ENCODE measurements at places on chromosomes 12 and 14.

DNA sequence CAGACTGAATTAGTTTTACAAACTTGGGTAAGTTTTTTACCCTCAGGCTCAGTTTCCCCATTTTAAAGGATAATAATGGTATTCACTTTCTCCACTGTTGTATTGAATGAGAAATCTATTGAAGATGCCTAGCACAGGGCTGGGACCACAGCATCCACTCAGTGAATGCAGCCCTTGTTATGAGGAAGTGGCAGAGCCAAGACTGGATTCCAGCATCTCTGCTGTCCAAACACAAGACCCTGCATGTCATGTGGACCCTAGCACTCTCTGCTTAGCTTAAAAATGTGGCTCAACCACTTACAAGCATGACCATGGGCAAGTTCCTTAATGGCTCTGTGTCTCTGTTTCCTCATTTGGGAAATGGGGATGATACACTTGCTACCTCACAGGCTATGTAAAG, 24.1 kb upstream of the TRIM9 start:
- DNase-seq: no peak

DNA sequence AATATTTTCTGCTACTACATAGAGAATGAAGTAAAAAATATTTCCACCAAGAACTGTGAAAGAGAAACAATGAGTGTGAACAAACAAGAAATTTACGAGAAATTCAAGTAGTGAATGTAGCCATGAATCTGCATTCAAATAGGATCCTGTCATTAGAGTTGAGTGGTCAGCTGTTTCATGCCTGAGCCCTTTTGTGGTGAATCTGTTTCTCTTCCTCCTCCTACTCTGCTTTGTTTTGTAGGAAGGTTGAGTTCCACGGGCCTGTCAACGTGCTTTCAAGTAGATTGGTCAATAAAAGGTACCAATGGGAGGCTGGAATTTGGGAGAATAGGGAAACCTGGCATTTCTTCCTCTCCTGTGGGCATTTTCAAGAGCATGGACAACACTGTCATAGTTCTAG, 1749.6 kb upstream of the FLRT2 start:
- DNase-seq: no peak

- DNase-seq: no peak
These were observed 142.8 kb downstream of the TTC8 start for GRCh38 chr14:88967299-88967698.

DNA sequence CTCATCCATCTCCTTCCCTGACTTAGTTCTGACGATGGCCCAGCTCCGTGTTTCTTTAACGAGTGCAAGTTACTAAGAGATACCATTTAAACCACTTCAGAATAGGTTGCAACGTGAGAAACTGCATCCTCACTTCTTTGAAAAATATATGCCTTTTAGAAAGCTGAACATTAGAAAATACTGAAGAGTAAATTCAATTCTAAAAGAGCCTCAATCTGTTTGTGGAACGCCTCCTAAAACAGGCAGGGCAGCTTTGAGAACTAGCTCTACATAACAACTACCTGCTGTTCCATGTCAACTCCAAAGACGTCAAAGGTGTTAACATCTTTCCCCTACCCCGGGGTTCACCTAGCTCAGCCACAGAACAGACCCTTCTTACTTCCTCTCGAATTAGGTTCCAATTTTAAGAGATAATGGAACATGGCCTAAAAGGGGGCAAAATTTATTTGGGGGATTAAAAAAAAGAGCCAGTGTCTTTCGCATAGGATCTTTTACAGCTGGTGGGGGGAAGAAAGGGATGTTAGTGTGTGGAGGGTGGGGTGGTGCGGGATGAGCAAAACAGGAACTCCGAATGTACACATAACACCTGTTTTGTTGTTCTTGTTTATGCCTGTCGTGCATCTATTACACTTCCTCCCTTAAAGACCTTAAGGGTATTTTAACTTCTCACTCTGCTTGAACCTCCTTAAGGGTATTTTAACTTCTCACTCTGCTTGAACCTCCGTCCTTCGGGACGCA, 3.3 kb downstream of the BHLHE41 start:
- no peak for DNase-seq

GRCh38 chr12:92408072-92408900, 262.6 kb upstream of the BTG1 start:
- DNase-seq: no peak

GRCh38 chr12:4615667-4616066, 33.2 kb downstream of the AKAP3 start:
- DNase-seq: no peak

DNA sequence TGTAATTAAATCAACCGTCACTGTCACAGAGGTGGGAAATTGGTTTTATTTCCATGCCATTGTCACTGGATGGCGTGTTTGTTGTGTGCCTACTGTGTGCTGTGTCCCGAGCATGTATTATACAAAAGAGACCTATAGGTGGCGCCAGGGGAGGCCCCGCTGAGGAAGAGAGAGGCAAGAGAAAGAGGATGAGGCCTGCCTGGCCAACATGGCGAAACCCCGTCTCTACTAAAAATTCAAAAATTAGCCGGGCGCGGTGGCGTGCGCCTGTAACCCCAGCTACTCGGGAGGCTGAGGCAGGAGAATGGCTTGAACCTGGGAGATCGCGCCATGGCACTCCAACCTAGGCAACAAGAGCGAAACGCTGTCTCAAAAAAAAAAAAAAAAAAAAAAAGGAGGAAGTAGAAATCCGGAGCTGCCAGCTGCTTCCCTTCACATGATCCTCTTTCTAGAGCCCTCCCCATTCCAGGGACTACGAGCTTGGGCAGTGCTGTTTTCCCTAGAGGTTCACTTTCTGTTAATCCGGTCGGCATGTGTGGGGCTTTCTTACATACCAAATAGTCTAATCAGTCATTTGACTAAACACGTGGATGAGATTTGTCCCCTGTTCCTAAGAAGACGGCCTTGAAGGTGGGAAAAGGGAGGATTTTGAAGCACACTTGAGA, 6.4 kb upstream of the CCDC175 start:
- DNase-seq: no peak

GRCh38 chr12:88909510-88909909, 329.2 kb upstream of the KITLG start:
- DNase-seq: no peak

DNA sequence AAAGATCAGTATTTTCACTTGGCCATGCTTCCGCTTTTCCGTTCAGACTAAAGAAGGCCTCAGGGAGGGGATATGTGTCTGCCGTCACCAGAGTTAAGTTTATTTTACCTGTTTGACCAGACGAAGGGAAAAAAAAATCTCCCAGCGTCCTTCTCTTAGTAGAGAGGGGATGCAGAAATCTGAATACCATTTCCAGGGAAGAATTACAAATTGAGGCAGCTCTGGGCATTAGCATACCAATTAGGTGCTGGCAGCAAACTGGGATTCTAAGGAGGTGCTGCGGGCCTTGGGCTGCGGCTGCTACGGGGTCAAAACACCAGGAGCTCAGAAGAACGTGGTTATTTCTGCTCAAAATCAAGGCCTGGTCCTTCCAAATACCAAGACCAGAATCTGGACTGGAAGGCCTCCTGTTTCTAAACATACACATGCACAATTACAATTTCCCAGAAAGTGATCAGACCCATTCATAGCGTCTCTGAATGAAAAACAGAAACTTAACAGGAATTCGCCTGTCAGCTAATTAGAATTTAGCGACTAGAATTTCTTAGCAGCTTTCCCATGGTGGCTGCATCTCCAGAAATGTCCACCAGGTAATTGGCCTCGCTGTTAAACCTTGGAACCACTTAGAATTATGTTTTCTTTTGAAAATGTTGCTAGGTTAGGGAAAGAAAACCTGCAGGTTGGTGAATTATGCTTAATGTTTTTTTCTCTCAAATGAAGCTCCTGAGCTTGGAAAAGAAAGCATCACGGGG, 617.0 kb downstream of the VRK1 start:
- DNase-seq: no peak

DNA sequence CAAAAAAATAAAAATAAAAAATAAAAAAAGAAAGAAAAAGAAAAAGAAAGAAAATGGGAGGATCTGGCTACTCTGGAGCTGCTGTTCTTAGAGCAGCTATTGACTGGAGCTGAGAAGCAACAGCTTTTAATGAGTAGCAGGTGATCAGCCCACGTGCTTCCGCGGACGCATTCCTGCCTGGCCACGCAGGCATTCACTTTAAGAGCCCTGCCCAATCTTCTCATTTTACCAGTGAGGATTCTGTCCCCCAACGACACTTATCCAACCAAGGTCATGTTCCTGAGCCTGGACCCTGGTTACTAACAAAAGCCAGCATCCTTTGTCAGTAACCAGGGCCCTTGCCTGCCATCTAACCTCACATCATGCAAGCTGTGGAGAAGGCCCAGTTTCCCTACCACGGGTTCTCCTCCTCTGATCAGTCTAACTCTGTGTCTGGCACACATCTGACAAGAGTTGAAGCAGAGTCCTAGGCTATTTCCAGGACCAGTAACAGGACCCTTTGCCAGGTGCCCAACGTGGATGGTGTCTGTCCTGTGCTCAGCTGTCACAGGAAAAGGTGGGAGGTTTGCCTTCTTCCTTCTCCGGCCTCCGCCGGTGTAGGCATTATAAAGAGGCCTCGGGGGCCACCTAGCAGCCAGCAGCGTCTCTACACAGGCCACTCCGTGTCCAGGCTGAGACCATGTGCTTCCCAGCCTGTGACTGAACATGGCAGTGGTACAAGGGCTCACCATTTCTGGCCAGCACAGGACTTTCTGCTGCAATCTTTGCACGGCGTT, 60.9 kb upstream of the GPATCH2L start:
- DNase-seq: no peak

- no peak for DNase-seq
These were observed 8.8 kb downstream of the SERPINA10 start for GRCh38 chr14:94284221-94284620.

GRCh38 chr14:88929656-88930436, 105.4 kb downstream of the TTC8 start:
- DNase-seq: no peak

DNA sequence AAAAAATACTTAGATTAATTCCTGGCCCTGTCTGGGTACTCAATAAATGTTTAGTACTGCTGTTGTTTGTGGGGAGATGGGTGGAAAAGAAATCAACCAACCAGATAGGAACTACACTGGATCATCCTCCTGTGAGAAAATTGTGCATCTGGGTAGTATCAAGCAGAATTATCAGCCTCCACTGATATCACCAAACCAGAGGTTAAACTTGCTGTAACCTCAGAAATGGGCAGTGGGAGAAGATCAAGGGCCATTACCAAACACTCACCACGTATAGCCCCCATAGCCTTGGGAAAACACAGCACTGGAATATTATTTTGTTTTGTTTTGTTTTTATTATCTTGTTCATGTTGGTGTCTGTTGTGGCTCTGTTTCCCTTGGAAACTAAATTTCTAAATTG, 19.7 kb downstream of the VEZT start:
- no peak for DNase-seq
